ENCODE measurements at places on chromosomes 2 and 18.

GRCh38 chr2:120791962-120792297 lies 56.3 kb downstream of the GLI2 start:
- no peak for DNase-seq

- DNase-seq: no peak
Observed at GRCh38 chr2:205633994-205634393, 48.3 kb upstream of the NRP2 start.

DNA sequence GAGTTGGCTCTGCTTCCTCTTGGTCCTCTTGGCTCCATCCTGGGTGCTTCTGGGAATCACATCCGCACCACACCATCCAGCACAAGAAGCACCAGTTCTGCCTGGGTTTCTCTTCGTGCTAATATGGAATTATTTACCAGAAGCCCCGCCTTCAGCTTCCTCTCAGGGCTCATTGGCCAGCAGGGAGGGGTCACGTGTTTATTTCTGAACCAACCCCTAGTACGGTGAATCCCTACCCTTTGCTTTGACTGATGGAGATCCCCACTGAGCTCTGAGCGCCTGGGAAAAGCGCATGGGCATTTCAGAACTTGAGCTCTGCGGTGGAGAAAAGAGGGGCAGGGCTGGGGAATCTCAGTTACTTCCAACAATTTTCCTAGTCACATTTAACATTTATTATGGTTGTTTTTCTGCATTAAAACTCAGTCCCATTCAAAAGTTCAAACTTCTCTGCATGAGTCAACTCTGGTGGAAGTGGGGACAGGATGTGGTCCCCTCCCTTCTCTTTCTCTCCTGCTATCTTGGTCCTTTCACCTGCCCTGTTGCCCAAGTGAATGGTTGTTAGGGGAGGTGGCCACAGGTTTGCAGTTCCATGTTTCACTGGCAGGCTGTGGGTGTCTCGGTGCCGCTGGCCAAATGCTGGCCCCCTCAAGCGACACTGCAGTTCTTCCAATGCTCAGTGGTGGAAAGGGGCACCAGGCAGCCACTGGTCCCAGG lies 76.4 kb upstream of the TTC39C start:
- no peak for DNase-seq

- DNase-seq: no peak
Observed at GRCh38 chr2:105102963-105103421, 65.1 kb downstream of the MRPS9 start.

DNA sequence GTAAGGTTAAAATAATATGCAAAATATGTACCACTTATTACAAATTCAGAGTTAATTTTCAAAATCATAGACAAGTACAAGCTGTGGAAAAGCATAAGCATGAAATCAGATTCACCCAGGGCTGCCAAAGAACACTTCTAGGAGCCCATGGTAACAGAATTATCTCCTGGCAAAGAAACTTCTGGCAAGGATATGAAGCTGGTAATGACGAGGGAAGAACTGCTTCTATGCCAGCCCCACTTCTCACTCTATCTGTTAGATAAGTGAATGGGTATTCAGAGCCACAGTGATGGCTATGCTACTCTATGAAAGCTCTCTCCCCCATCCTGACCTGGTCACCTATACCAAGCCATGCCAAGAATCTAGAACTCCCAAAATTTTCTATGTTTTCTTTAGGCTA lies 36.9 kb upstream of the PDE1A start:
- DNase-seq: no peak

GRCh38 chr2:200397785-200398184 lies 91.3 kb downstream of the SPATS2L start:
- DNase-seq: no peak

DNA sequence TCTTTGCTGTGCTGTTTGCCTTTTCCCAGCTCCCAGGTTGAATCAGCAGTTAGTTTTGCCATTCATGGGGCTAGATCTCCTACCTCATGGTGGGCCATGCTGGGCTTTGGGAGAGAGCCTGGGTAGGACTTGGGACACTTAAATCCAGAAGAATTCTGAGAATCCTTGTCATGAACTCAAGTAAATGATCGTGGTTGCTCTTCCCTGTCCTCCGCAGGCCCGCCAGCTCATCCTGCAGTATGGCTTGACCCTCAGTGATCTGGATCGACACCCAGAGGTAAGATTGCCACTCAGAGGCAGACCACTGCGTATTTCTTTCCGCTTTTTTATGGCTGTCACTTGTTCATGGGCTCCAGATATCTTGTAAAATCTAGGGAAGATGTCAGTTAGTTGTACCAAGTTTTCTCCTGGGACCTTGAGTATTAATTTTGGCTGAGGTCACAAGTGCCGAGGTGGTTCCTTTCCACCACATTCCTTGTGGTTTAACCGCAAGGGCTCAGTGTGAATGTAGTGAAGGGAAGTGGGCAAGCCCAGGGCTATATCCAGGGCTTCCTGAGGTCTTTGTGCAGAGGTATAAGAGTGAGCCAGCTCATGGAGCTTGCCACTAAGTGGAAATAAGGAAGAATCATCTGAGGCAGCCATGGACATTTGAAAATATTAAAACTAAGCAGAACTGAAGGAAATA lies 37.7 kb downstream of the RPIA start:
- DNase-seq: peak; percentile 9

GRCh38 chr2:205902041-205902899 lies 183.7 kb downstream of the INO80D start:
- DNase-seq: no peak

- no peak for DNase-seq
Observed at GRCh38 chr18:71001597-71001996, 712.8 kb downstream of the SOCS6 start.

- no peak for DNase-seq
Observed at GRCh38 chr18:45785134-45785533, 40.3 kb upstream of the SIGLEC15 start.

- DNase-seq: peak; percentile 11
Observed at GRCh38 chr2:239937866-239938640, 87.1 kb downstream of the NDUFA10 start.

- DNase-seq: no peak
Observed at GRCh38 chr2:154974041-154974440, 275.5 kb downstream of the KCNJ3 start.

- no peak for DNase-seq
Observed at GRCh38 chr18:48077291-48077690, 146.8 kb upstream of the SMAD2 start.

GRCh38 chr18:48784656-48785055 lies 166.1 kb downstream of the SMAD7 start:
- DNase-seq: peak; percentile 55

GRCh38 chr18:60277855-60278480 lies 94.6 kb downstream of the MC4R start:
- no peak for DNase-seq

Measured in suppressor macrophage (primary cell).